Right cardiac atrium (tissue), 5 donors: ENCODE measurements at places on chromosomes 6 and 20. TPM values are rescaled to one million over a fixed set of nuclear protein-coding genes. Genes with fewer than 3 reads are reported as not detected.
A peak's percentile ranks its signal among the peaks of the same experiment; 100 is the strongest.

NRSN1 gene
- not detected for total RNA-seq

SIRPG gene
- total RNA-seq: 0.19 TPM

SLC13A3 gene
- 0.35 TPM for total RNA-seq

DNA sequence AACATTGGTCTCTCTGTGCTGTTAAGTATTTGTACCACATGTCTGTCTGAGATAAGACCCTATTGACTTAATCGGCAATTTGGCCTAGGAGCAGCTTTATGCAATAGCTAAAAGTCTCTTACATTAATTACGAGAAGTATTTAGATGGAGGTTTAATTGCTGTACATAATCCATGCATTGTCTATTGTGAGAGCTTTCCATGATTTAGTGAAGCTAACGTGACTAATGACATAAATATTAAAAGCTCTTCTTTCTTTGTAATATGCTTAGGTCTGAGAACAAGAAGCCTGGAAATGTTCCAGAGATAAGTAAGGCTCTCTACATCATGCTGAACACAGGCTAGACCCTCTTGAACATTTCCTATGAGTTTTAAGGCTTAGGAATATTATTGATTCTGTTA is 32.7 kb upstream of the FAM83B start:
- DNase-seq: no peak

DNA sequence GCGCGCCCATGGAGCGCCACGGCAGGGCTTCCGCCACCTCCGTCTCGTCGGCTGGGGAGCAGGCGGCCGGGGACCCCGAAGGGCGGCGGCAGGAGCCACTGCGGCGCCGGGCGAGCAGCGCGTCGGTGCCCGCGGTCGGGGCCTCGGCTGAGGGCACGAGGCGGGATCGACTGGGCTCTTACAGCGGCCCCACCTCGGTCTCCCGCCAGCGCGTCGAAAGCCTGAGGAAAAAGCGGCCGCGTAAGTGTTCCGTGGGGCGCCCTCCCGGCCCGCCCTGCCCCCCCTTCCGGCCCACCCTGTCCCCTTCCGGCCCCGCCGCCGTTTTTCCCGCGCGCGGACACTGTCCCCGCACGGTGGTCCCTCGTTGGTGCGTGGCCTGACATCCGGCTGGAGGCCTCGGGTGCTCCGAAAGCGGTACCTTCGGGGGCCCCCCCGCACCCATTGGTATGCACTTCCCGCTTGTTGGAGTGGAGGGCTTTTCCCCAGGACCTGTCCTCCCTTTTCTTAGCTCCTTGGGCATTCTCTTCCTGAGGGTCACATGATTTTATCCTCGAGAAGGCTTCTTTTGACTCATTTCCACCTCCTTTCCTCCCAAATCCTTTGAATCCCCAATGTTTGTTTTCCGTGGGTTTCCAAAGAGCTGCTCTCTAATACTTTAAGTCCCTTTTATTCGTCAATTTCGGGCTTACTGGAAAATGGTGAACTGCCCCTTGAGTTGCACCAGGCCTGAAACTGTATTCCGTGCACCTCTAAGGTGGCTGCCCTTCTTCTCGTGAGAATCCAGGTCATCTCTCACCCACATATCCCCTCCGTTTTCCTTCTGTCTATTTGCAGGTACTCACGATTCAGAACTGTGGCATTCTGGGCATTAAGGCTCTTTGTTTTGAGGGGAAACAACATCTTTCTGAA is 556 bp downstream of the PANK2 start:
- peak; percentile 79 for DNase-seq

DNA sequence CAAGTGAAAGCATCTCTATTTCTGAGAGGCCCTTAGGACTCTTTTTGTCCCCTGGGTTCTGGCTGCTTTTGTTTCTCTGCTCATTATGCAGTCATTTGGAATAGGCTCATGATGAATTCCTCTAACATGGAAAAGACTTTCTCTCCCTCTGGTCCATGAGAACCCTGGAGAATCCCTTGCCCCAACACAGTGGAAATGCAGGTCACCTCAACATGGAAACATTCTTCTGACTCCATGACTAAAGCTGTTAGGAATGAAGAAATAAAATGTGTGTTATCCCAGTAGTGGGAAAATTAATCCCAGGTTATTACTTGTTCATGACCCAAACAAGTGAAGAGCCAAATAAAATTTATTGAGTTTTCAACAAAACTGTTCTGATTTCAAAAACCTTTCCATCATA is 458.6 kb downstream of the EPM2A start:
- no peak for DNase-seq

- no peak for DNase-seq
Observed at GRCh38 chr20:19975901-19976300, 41.3 kb upstream of the NAA20 start.

DNA sequence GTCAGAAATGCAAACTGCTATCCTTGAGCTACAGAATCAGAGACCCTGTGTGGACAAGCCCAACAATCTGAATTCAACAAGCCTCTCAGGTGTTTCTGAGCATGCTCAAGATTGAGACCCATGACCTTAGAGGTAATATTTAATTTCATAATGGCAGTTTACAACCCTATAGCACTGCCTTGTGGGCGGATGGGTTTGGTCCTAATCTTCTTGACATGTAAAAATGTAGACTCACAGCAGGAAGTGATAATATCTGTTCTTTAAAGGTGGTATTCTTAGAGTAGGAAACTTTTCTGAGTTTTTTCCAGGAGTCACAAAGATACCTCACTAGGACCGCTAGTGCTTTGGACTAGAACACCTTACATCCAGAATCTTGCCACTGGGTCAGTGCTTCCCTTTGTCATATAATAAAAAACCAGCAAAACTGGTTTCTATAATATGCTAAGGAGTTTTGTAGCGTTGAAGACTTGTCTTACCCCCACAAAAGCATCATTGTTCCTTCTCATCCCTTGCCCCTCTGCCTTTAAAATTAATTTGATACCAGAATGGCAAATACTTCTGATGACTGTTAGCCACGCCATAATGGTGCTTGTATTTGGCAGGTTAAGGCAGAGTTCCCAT is 52.6 kb downstream of the E2F3 start:
- no peak for DNase-seq

ARMC12 gene
- not detected for total RNA-seq

CLIC5 gene
- total RNA-seq: 115 TPM

DNA sequence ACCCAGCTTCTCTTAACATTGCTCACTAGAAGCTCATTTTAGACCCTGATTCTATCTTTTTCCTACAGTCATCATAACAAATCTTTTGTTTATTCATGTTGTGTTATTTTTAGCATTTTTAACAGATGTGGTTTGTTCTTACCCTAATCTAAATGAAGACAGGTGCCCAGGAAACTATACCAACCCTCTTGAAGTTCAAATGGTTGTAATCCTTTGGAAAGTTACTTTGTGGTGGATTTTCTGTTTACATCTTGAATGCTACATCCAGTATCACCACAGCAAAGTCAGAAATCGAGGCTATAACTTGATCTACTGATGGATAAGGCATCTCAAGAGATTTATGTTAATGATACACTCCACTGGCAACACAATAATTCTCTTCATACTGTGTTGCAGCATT is 26.2 kb downstream of the SMAP1 start:
- no peak for DNase-seq

UBE2C gene
- not detected for total RNA-seq

NOTCH4 gene
- total RNA-seq: 18.1 TPM

- DNase-seq: no peak
Observed at GRCh38 chr6:5498579-5498899, 237.2 kb downstream of the FARS2 start.

AKAP7 gene
- 14.8 TPM for total RNA-seq

FKBP1C gene
- not detected for total RNA-seq

DNA sequence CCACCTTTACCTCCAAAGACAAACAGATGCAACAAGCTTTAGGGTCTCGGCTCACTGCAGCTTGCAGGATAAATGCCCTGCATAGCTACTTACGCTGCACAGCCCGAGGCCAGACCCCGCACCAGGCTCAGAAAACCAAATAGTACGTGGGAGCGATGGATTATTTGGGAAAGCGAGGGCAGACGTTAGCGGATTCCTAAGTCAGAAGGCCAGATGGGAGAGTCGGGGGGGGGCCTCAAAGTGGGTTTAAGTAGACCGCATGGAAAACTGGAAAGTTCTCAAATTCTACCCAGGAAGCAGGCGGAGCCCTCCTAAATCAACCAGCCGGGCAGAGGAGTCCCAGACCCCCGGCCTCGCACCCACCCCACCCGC is 382 bp downstream of the SFT2D1 start:
- no peak for DNase-seq

GRCh38 chr20:57122536-57123489 is 143.6 kb downstream of the BMP7 start:
- no peak for DNase-seq

DNA sequence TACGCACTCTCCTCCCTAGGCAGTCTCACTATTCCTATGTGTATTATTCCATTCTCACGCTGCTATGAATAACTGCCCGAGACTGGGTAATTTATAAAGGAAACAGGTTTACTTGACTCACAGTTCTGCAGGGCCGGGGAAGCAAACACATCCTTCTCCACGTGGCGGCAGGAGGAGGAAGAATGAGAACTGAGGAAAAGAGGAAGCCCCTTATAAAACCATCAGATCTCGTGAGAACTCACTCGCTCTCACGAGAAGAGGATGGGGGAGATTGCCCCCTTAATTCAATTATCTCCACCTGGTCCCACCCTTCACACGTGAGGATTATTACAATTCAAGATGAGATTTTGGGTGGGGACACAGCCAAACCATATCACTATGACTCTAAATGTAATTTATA is 61.9 kb downstream of the ECT2L start:
- no peak for DNase-seq

PET117 gene
- 10.5 TPM for total RNA-seq

DACT2 gene
- 2.4 TPM for total RNA-seq

- no peak for DNase-seq
Observed at GRCh38 chr20:4169360-4170190, 154.2 kb upstream of the RNF24 start.

GRCh38 chr6:95576218-95576997 is 927 bp upstream of the MANEA start:
- DNase-seq: no peak

SOX4 gene
- total RNA-seq: 7.2 TPM

GRCh38 chr20:34301587-34302311 is 1.4 kb downstream of the AHCY start:
- no peak for DNase-seq

SFTA2 gene
- total RNA-seq: not detected

DNA sequence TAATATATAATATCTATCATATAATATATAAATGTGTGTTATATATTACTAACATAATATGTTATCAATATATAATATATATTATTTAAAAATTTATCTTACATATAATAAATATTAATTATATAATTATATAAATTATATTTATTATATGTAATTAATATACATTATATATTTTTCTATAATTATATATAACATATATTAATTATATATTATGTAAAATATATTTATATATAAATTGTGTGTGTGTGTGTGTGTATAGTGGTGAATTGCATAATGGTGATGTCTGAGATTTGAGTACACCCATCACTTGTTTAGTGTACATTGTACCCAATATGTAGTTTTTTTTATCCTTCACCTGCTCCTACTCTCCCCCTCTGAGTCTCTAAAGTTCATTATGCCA is 205.9 kb upstream of the KCNG1 start:
- no peak for DNase-seq
